Omental fat pad (tissue), 4 donors: ENCODE measurements at places on chromosomes 4 and X.
A peak's percentile ranks its signal among the peaks of the same experiment; 100 is the strongest.

GRCh38 chrX:154051201-154051810 lies 31.6 kb upstream of the IRAK1 start:
- DNase-seq = peak; percentile 94

- DNase-seq = no peak
These were observed 43.7 kb upstream of the FAM9C start for GRCh38 chrX:13088156-13088487.

DNA sequence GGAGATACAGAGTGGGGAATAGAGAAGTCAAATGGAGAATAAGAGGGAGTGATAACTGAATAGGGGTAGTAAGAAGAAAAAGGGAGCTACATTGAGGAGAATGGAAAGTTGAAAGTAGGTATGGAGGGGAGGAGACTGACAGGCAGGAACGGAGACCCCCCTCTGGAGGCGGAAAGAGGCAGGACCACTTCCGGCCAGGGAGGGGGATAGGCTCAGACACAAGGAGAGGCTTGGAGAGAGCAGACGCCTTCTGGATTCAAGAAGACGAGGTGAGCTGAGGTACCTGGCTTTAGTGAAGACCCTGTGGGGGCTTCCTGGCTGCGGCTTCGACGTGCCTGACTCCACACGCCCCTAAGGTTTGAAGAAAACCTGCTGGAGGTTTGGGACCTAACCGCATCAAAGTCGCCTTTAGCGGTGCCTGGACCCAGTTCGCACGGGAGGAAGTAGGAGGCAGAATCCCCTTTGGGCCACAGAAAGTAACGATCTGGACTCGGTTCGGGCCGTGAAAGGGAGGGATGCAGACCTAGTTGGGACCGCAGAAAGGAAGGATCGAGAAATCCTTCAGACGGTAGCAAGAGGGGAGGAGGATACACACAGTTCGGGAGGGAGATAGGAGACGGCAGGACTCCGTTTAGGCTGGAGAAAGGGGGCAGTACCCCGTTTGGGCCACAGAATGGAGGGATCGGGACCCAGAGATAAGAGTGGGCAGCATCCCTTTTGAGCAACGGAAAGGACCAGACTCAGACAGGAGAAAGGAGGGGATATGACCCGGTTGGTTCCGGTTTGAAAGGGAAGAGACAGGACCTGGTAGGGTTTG lies at the start of gene TRO:
TRO (plus strand) TSS at position 215 of the 817 bp plus-strand sequence. CDS start 1,423 bp downstream, outside the sequence.
- no peak for DNase-seq

DNA sequence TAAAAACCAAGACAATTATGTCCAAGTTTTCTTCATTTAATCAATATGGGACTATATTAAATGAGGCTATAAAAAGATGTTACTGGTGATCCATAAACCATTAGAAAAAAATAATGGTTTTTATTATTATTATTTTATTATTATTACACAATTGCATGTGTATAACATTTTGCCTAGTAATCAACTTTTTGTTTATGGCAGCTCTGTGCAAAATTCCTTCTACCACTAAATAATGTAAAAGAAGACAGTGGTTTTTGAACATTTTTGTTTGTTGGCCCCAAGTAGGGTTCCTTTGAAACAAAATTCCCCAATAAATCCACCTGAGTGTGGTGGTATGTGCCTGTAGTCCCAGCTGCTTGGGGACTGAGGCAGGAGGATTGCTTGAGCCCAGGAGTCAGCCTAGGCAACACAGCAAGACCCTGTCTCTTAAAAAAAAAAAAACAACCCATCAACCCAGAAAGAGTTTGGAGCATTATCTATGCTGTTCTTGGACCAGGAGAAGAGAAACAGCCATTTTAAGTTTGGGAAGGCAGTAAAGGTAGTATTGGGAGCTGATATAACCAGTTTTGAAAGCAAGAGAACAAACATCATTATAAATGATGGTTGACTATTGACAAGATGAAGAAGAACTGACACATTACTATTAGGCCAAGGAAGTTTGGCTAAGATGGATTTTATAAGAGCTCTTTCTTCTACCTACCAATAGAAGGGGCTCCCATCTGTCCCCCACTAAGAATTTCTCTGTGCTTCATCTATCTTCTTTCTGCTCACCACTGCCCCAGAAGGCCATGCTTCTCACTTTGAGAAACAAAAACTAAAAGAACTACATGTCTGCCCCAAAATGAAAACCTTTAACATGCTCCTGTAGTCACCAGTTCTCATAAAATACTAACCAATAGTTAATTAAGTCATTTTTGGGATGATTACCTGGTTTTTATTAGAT lies 2.2 kb downstream of the TMEM156 start:
- no peak for DNase-seq

DNA sequence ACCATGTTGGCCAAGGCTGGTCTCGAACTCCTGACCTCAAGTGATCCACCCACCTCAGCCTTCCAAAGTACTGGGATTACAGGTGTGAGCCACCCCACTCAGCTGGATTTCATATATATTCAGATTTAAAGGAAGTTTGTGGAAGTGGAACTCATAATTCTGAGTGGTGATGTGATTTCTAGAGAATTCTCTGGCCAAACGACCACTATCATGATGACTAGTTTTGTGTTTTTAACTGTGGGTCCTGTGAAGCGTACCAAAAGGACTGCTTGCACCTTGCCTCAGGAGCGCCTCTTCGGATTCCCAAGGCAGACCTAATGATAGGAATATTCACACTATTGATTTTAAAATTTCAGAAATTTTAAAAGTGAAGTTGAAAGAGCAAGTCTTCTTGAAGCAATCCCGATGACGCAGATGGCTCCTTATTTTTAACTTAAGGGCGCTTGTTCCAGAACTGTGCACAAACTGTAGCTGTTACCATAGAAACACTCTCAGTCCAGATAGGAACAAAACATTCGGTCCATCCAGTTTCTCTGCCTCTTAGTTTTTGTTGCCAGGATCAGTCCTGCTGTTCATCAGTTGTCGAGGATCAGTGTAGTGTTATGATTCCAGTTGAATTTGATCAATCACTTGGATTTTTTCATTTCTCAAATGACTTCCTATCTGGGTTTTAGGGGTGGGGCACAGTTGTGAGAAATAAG lies 51.7 kb upstream of the CLCN4 start:
- DNase-seq = no peak

GRCh38 chrX:110402091-110402849 lies 43.6 kb downstream of the RTL9 start:
- no peak for DNase-seq

DNA sequence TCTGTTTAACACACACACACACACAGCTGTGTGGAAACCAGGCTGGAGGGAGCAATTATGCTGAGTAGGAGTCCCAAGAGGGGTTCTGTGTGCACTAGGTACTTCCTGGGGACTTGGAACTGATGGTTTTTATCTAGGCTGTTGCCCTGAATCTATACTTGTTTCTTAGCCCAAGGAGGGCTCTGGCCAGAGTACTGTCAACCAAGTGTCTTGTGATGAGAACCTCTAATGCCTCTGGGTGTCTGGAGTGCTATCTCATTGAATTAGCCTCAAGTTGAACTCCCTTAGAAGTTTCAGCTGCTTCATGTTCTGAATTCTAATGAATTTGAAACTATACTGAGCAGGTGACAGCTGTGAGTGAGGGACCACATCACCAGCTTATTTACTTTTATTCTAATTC lies 16.6 kb downstream of the ARHGAP24 start:
- no peak for DNase-seq

DNA sequence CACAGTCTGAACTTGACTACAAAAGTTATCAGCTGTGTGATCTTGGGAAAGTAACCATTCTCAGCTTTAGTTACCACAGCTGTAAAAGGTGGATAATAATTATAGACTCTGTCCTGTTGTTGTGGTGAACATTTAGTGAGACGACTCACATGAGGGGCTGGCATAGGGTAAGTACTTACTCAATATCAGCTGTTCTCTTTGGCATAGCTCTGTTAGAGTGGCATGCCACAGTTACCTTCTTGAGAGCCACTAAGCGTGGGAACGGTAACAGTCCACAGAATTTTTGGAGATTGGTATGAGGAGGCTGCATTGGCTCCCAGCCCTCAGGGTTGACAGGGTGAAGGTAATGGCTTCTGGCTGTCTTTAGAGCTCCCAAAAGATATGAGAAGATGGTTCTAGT lies 13.2 kb upstream of the HAND2 start:
- DNase-seq = no peak

DNA sequence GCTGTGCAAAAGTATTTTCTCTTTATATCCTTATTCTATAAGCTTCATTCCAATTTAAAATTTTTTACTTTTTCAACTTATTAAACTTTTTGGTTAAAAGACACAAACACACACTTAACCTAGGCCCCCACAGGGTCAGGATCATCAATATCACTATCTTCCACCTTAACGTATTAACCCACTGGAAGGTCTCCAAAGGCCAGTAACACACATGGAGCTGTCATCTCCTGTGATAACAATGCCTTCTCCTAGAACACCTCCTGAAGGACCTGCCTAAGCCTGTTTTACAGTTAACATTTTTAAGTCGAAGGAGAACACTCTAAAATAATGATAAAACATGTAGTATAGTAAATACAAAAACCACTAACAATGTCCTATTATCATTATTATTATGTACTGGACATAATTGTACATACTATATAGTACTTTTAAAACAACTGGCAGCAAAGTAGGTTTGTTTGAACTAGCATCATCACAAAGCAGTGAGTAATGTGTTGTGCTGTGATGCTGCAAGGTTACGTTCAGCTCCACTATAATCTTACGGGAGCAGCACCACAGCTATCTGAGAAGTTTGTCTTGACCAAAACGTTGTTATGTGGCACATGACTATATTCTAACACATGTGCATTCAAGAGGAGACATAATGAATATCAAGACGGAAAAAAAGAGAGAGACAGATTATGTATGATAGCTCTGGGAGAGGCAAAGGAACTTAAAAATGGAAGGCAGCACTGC lies 33.7 kb downstream of the DHX15 start:
- no peak for DNase-seq

- no peak for DNase-seq
These were observed 5.0 kb downstream of the P2RY10 start for GRCh38 chrX:78950009-78950835.

DNA sequence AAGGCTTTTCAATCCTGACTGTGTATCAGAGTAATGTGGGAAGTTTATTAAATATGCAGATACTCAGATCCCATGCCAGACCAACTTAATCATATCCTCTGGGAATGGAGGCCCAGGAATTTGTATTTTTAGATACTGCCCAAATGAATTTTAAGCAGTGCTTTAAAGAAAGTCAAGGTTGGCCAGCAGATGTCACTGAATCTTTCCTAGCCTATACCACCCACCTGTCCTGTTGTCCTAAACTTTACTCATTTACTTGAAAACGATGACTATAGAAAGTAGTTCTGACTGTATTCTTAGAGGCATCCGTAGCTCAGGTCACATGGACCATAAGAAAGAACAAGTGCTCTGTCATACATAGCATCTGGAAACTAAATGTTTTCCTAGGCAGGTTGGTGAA lies 79.9 kb downstream of the AMOT start:
- no peak for DNase-seq

DNA sequence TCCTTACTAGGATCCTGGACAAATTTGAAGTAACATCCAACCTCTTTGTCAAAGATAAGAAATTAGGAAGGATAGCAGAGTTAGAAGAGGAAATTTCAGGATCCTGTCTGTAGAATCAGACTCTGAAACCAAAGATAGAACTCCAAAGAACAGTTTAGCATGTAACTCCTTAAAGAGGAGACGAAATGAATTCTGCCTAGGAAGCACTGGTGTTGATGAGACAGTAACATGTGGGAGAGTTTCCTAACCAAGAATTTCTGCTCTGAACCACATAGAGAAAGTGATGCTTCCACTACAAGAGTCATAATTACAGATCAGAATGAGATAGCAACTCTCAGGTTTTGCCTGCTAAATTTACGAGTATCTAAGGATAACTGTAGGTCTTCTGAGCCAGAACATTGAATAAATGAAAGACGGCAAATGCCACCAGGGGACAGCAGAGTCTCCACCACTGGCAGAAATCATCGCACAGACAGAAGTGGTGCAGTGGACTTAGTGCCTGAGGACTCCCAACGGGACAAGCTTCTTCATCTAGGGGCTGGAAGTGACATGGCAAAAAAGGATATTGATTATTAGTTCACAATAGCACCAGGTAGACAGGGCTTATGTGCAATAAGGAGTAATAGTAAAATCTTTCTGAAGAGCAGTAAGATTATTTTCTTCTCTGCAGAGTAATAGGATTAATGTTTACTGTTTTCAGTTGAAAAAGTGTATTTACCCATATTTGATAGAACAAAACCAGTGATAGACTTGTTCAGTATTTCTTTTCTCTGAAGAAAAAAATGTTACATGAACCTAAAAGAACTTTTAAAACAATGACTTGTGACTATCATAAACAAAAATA lies 6.7 kb upstream of the PPID start:
- peak; percentile 28 for DNase-seq

DNA sequence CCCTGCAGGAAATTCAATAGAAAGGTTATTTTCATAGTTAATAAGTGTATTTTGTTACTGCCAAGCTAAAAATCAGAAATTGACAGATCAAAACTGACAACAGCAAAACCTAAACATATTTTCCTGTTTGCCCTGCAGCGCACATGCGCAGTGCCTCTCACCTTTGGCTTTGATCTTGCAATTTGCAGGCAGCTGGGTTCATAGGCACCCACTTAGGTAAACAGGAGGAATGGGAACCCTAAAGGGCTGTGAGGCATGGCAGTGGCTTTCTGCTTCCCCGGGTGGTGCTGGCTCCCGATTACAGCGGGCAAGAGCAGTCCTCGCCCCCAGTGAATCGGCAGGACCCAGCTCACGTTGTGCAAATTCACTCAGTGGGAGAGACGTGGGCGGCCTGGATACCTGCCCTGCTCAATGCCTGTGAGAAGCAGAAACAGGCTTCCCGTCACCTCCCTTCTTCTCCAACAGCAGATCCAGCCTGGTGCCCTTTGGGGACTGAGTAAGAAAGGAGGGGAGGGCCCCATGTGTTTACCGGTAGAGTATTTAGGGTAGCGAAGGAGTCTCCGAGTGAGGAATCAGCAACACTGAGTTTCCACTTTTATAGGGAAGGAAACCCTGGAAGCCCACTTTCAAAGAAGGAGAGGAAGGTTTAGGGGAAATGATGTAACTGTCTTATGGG lies 25.7 kb downstream of the CCKAR start:
- DNase-seq = no peak

- no peak for DNase-seq
These were observed 333.3 kb upstream of the DDX53 start for GRCh38 chrX:22666441-22666840.

- DNase-seq = no peak
These were observed 477.0 kb downstream of the GBA3 start for GRCh38 chr4:23169608-23170311.

GRCh38 chr4:169238445-169238844 lies 32.3 kb downstream of the SH3RF1 start:
- DNase-seq = no peak

DNA sequence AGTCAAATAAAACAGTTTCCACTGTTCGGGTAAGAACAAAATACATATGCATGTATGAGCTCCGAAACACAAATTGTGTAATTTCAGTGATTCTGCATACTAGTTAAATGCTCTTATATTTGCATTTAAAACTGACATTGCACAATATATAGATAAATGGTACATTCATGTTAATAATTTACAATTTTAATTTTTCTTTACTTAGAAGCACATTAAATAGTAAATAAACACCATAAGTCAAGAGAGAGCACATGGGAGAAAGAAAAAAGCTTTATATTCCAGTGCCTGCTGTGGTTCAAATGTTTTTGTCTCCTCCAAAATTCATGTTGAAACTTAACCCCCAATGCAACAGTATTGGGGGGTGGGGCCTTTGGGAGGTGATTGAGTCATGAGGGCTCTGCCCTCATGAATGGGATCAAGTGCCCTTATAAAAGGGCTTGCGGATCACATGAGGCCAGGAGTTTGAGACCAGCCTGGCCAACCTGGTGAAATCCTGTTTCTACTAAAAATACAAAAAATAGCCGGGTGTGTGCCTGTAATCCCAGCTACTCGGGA lies 322.9 kb downstream of the BCOR start:
- DNase-seq = no peak
